ENCODE measurements at places on chromosomes 5 and 9.

DNA sequence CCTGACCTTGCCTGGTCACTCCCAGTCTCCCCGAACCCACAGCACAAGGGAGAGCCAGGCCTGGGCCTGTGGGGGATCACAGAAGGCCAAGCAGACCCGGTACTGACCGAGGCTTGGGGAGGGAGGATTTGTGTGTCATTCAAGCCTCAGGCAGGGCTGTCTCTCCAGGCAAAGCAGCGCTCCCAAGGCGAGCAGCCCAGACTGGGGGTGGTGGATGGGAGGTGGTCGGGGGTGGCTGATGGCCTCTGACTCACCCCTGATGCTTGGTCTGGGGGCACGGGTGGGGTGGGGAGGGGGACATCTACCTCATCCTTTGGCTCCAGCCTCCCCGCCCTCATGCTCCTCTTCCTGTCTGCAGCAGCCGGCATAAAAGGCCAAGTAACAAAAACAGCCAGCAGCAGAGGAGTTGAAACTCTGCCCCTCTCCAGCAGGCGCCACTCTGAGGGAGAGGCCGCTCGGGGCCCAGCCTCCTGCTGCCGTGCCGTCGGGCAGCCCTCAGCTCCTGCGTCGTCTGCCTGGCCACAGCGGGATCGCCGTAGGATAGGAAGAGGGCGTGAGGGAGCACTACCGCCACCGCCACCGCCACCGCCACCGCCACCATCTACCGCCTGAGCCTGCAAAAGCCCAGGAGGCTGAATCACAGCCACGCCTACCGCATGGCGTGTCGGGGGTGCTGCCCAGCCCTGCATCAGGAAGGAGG, 166.0 kb downstream of the OLFM1 start:
- DNase-seq, result no peak

DNA sequence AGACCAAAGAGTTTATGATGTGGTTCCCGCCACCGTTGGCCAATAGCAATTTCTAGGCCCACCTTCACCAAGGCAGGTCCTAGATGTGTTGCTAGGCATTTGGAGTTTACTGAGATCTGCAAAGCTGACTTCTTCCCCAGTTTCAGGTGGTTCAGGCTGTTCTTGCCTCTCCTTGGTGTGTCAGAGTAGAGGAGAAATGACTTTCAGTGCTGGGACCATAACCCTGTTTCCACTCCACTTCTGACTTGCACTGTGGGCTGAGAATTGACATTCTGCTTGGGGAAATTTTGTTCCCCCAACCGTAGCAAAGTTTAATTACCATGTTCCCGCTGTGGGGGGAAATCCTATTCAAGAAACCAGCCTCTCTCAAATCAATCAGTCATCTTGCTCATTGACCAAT, 128.0 kb upstream of the GABRP start:
- DNase-seq, result no peak

GRCh38 chr5:54882101-54882500, 103.3 kb downstream of the ESM1 start:
- no peak for DNase-seq

GRCh38 chr9:785997-786396, 55.5 kb upstream of the DMRT1 start:
- DNase-seq, result no peak

GRCh38 chr9:76646249-76646648, 118.0 kb upstream of the PCA3 start:
- no peak for DNase-seq

DNA sequence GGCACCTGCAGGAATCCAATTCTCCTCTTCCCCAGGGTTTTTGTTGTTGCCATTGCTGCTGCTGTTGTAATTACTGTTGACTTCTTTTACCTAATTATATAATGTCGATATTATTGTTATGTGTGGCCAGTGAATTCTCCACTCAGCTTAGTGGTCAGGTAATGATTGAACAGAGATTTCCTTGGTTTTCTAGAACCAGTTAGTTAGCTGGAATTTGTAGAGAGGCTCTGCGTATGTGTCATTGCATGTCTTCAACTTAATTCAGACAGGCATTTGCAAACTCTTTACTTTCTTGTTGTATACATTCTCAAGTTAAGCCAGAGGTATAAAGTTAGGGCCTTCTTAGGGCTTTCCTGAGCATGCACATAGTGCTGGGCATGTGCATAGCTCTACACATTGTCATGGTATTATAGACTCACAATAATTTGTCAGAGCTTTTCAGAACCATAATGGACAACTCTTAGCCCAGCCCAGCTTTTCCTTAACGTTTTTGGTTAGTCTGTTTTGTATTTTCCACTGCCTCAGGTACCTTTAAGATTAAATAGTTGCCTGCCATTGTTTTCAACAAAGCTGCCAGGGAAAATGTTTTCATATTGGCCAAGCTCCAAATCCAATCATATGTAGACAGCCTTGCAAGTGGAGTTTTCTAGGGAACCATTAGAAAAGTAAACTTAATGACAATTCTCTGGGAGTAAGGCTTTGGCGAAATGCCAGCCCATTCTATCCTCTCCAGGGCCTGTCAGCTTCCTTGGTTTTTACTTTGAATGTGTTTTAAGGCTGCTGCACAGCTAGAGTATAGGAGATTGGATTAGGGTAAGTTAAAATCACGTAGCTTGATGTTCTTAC, 68.1 kb downstream of the UBE2R2 start:
- no peak for DNase-seq

- no peak for DNase-seq
Observed at GRCh38 chr9:113289091-113289490, 13.6 kb downstream of the PRPF4 start.

DNA sequence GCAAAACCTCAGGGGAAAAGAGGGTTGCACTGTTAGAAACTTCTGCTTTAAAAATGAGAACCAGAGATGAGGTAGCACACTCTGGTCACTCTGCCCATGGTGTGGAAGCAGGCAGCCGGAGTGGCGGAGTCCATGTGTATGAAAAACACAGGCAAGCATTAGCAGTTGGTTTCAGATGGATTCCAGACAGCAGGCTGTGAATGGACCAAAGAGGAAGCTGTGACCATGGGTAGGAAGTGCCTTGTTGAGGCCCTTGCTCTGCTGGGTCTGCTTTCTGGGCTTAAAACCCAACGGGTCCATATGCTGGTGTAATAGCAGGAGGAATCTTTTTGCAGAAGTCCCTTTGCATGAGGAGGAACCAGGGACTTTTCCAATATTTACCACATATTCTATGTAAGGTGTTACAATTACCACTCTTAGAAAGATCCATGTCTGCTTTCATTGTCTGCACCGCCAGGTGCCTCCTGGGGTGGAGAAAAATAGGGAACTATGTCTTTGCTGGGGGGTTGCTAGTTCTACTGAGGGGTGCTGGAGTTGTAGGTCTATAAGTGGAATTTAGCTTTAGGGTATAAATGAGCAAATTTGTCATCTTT, 77.0 kb downstream of the ANKRD55 start:
- peak; percentile 35 for DNase-seq

GRCh38 chr9:93138171-93138764, 4.2 kb upstream of the NINJ1 start:
- no peak for DNase-seq

DNA sequence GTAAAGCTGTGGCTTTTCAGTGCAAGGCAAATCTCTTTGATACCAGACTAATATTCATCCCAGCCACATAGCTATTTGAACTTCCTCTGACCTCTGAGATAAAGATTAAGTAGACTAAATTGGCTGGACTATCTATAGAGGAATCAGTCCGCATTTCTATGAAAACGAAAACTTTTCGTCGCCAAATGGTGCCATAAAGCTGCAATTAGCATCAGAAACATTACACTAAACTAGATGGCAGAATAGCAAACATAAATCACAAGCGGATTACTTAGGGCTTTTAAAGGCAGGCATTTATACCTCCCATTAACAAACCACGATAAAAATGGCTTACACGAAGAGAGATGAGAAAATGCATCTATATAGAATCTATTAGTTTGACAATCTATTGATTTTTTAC, 1009.7 kb upstream of the CDH6 start:
- DNase-seq, result no peak

GRCh38 chr9:18996211-18996610, 36.8 kb downstream of the SAXO1 start:
- no peak for DNase-seq

DNA sequence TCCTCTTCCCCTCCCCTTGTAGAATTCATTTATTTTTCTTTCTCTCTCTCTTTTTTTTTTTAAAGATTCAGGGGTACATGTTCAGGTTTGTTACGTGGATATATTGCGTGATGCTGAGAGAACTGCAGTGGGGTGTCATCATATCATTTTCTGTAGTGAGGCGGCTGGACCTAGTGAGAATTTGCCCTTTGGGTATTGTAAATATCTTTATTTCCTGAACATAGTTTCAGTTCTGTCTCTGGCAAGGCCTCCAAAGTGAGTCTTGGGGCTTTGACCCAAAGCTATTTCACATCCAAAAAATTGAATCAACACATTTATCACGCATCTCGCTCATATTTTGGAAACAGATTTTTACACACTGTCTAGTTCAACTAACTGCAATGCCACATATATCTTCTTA, 25.4 kb upstream of the MYOT start:
- no peak for DNase-seq

DNA sequence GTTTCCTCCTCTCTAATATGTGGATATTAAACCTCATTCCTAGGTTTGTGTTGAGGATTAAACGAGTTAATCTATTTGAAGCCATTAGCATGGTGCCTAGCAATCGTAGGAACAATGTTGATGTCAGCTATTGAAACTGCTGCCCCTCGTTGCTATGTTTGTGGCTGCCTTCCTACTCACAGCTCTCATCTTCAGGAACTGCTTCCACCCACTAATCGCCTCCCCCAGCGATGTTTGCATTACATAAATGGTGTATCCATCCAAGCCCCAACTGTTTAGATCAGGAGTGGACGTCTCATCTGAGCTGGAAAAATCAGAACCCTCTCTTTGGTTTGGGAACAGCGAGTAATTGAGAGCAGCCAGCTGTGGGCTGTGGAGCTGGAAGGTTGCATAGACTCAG, 416.6 kb downstream of the ARHGEF28 start:
- DNase-seq, result no peak

- DNase-seq, result no peak
Observed at GRCh38 chr5:14464096-14464495, 117.5 kb upstream of the OTULINL start.

- no peak for DNase-seq
Observed at GRCh38 chr5:73338256-73339050, 110.1 kb downstream of the FOXD1 start.

- no peak for DNase-seq
Observed at GRCh38 chr5:14579246-14579645, 2.3 kb upstream of the OTULINL start.

DNA sequence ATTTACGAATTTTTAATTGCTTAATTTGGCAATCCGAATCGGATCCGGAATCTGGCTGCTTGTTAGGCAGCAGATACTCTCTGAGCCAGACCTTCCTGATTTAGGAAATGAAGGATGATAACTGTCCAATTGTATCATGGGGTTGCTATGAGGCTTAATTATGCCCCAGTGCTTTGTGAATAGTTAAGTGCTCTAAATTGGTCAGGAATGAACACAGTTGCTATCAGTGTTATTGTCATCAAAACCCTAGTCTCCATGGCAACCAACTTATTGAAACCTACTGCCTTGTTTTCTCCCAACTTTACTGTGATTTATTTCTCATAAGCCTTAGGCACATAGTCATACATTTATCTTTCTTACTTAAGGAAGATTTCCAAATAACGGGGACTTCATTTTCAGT, 47.9 kb downstream of the MAMDC2 start:
- DNase-seq, result no peak

All from hematopoietic multipotent progenitor cell (in vitro differentiated cells).